Fibroblast of pulmonary artery (primary cell): ENCODE measurements at places on chromosomes 2 and 18.

DNA sequence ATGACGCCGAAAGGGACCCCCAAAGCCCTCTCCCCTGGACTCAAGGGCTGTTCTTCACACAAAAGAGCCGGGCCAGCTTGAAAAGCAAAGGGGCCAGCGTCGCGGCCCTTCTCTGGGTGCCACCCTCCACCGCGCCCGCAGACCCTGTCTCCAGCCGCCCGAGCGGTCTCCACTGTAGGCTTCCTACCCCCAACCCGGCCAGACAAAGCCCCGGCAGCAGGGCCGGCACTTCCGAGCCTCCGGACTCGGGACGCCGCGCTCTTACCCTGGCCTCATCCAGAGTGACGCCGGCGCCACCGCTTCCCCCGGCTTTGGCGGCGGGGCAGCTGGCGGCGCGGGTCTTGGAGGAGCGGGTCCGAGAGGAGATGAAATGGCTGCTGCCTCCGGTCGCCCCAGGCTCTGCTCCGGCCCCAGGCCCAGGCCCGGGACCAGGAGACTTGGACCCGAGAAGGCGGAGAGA, 603 bp downstream of the ATAD2B start:
- no peak for DNase-seq

- DNase-seq, result peak; percentile 35
Observed at GRCh38 chr2:223383315-223383714, 218.8 kb downstream of the SCG2 start.

DNA sequence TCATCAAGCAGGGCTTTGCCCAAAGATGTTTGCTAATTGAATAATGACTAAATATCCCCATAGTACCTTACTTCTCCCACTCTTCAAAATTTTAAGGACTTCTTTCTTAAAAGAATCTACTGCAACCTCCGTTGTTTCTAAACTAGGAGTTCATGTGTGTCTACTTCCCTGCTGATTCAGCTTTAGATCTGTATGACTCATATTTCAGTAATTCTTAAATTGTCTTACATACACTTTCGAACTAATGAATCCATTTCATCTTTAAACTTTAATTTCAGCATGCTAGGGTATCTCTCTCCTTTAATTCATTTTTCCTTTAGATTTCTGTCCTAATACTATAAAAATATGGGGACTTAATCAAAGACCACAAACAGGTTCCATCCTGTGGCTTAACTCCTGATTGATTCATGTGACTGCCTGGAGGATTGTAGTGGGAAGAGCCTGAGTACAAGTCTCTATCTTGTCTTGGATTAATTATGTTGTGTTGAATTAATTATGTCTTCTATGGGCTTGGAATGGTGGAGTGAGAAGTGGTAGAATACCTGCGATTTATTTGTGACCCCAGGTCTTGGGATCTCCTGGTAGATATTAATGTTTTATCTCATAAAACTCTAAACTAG, 24.9 kb upstream of the COL5A2 start:
- DNase-seq, result peak; percentile 39

- no peak for DNase-seq
Observed at GRCh38 chr2:56239030-56239429, 55.2 kb downstream of the CCDC85A start.

- no peak for DNase-seq
Observed at GRCh38 chr2:74824679-74825078, 9.2 kb upstream of the HK2 start.

DNA sequence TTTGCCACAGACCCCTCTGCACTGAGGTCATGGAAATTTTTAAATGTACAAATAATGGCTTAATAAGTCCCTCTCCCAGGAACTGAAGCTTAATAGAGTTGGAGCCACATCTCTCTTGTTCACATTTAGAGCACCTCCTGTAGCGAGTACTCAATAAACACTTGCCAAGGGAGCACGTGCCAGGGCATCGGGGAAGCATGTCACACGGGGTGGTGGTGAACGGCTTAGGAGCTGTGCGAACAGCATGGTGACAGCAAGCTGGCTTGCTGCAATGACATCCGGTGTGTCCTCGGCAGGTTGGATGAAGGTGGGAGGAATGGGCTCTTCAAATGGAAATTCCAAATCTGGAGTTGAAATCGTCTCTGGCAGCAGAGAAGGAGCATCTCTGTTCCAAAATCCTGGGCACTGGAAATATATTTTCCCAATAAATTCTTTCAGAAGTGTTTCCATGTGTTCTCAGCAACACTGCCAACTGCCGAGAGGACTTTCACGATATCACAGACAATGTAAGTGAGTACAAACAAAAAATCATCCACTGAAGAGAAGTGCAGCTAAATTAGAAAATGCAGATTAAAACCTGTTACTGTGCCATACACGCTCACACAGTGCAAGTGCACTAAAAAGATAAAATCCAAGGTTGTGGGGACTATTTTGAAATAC, 74.1 kb downstream of the GALR1 start:
- DNase-seq, result no peak

DNA sequence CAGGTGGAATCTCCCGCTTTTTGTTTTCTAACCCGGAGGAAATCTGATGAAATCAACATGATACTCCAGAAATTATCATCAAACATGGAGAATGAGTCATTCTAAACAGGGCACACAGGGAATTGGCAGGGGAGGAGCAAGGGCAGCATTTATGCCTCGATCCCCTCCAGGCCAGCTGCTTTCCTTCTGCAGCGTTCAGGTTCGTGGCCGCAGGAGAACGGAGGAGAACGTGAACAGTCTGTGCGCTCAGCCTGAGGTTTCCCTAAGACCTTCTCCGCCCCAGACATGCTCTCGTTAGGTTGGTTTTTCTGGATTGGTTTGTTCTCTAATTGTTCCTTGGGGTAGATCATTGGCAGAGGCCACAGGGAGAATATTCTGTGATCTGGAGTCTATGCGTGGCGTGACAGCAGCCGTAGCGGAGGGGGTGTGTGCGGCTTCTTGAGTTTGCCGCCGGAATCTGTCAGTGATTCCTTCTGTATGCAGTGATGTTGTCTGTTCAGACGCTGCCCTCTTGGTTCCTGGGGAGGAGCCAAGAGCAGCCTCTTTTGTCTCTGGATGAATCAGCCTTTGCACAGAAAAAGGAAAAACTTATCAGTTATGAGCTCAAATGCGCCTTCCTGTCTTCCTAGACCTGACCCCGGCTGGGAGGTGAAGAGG, 75.9 kb downstream of the SH3BP4 start:
- DNase-seq, result peak; percentile 68

DNA sequence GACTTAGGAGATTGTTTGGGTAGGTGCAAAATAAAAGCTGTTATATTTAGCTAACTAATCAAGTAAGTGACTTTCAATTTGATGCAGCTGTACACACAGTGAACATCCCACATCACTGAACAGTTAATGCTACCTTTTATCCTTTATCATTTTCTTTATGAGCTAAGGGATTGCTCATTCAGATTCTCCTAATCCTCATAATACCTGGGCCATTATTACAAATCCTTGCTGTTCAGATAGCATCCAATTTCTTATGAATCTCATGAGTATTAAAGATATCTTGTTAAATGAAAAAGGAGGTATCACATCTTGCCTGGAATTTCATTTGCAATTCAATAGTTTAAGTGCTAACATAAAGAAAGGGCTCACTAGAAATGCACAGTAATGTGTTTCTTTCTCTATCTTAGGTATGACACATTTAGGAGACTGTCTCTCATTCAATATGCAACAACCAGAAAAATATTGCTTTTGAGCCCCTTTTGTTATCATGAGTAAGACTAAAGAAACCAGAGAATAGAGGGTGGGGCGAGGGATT, 918.5 kb downstream of the CBLN2 start:
- no peak for DNase-seq

GRCh38 chr2:46360303-46360702, 63.1 kb downstream of the EPAS1 start:
- no peak for DNase-seq

DNA sequence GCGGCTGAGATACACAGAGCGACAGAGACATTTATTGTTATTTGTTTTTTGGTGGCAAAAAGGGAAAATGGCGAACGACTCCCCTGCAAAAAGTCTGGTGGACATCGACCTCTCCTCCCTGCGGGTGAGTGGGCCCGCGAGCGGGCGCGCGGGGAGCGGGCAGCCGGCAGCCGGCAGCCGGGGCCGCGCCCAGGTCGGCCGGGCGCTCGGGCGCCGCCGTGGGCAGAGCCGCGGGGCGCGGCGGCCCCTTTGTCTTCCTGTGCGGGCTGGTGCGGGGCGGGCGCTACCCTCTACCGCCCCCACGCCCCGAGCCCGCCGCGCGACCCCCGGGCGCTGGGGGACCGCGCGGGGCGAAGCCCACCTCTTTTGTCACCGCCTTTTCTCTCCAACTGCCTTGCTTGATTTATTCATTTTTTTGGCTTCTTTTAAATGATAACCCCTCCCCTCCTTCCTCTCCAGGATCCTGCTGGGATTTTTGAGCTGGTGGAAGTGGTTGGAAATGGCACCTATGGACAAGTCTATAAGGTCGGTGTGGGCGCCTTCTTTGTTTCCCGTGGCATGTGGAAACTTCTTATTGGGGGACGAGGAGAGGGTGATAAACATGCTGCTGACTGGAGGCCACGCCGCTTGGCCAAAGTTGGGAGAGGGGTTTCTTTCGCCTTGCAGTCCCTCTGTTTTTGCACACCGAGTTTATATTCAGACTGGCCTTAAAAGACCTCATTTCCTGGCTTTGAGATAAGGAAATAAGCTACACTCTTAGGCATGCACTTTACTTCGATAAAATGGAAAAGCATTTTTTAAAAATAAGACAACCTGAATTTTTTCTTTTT, 722 bp downstream of the MAP4K4 start:
- peak; percentile 36 for DNase-seq

- no peak for DNase-seq
Observed at GRCh38 chr2:85011098-85011497, 40.1 kb downstream of the KCMF1 start.

DNA sequence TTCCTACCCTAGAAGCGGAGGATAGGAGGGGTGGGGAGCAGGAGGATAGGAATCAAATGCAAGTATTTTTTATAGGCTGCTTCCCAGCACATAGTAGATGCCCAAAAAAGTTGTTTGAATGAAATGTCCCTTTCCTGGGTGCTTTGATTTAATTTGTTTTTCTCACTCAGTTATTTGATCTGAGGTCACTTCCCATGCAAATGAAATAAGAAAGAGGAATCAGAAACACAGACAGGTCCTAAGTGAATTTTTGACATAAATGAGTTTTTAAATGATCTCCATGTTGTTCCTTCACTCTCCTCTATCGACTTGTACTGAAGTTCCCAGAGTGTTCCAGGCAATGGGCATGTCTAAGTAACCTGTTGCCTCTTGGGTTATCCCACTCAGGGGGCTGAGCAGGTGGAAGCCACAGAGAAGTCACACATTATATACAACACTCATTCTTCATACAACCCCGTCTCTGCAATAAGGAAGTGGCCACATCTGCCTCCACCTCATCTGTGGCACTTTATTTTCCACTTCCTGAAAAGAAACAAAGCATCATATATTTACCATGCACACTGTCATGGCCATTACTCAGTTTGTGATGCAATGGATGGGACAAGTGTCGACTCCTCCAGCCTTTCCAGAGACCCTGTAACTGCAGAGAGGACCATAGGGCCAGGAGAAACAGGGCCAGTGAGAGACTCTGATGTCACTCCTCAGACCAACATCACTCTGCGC, 81.9 kb upstream of the ZNF397 start:
- no peak for DNase-seq

DNA sequence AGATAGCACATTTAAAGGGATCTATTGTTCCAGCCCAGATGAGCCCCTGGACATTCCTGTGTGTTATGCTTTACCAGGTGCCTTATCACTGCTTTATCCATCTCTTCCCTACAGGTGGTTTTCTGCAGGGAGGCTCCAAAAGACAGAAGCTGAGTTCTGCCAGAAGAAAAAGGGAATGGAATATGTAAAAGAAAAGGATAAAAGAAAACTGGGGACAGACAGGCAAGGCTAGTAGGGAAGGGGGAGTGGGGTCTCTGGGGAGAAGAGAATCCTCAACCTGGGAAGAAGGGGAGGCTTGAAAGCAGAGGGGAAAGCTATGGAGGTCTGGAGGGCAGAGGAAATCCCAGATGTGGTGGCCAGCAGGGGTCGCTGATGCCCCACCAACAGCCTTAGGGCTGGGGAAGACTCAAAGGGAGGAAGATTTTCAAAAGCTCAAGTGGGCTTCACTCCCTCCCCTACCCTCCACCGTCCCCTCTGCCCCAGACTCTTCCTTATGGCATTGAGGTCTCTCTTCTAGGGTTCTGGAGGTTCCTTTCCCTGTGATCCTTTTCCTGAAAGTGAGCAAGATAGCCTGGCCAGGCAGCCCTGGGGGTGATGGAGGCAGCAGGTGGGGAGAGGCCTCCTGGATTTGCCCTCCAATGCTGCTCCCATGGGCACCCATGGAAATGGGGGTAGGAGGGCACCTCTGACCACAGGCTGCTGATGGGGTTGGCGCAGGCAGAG, 178.1 kb upstream of the PKDCC start:
- DNase-seq, result peak; percentile 76

- DNase-seq, result no peak
Observed at GRCh38 chr18:47978603-47979002, 48.1 kb upstream of the SMAD2 start.

- DNase-seq, result no peak
Observed at GRCh38 chr2:239330836-239331235, 70.0 kb downstream of the HDAC4 start.

GRCh38 chr2:219461669-219462068, 27.0 kb downstream of the SPEG start:
- no peak for DNase-seq

DNA sequence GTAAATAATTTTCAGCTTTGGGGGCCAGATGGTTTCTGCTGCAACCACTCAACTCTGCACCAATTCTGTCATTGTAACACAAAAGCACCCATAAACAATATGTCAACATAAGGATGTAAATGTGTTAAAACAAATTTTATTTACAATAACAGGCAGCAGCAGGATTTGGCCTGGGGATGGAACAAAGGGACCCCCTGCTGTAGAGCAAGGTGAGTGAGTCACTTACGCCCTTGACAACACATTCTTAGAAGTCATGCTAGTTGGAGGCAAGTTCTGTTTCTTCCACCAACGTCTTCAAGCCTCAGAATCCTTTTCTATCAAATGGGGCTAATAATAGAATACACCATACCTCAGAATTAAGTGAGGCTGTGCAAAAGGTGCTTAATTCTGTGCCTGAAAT, 610.2 kb upstream of the SYT4 start:
- no peak for DNase-seq

- DNase-seq, result peak; percentile 66
Observed at GRCh38 chr2:104872866-104873688, 19.2 kb downstream of the POU3F3 start.

- no peak for DNase-seq
Observed at GRCh38 chr18:70666936-70667335, 378.1 kb downstream of the SOCS6 start.

GRCh38 chr18:21361307-21361880, 119.4 kb downstream of the GREB1L start:
- no peak for DNase-seq
